Activated CD8-positive, alpha-beta memory T cell treated with anti-CD3 and anti-CD28 coated beads for 48 hours (primary cell): ENCODE measurements at places on chromosomes 2 and 18.

DNA sequence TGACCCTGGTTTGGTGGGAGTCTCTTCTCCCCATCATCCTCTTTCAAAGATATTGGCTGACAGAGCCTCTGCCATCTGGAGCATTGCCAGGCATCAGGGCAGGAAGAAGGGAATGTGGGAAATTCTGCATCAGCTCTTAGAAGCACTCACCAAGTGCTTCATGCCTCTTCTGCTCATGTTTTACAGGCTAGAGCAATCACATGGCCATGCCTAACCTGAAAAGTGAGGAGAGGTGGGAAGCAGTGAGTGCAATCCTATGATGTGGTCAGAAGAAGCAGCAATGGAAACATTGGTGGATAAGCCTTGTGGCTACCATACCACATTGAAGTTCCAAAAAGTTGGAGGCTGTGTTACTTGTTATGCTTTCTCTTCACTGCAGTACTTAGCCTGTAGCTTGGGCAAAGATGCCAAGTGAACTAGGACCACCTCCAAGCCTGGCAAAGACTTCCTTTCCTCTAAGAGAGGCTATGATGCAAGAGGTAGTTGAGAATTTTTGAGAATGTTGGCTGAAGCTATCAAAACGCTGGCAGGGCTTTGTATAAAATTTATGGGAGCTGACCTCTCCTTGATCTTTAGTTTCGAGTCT is 64.1 kb downstream of the BCL2L11 start:
- no peak for DNase-seq

DNA sequence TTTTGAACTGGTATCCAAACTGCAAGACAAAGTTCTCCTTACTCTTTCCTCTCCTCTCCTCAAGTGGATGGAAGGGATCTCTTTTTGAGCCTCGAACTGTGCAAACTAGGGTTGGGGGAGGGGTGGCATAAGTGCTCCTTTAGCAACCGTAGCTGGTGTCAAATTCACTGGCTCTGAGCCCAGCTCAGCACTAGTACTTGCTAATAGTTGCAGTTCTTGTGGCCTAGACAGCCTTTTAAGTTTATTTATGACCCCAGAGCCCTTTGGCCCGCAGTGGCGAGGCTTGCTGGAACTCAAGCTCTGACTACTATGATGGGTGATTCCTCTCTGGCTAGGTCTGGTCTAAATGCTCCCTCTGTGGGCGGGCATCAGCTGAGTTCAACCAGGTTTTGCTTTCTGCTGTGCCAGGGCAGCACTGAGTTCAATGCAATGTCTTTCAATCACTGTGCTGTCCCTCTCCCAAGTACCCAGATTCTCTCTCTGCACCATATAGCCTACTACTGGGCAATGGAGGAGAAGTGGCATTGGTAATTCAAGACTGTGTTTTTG is 528.4 kb upstream of the SYT4 start:
- no peak for DNase-seq

DNA sequence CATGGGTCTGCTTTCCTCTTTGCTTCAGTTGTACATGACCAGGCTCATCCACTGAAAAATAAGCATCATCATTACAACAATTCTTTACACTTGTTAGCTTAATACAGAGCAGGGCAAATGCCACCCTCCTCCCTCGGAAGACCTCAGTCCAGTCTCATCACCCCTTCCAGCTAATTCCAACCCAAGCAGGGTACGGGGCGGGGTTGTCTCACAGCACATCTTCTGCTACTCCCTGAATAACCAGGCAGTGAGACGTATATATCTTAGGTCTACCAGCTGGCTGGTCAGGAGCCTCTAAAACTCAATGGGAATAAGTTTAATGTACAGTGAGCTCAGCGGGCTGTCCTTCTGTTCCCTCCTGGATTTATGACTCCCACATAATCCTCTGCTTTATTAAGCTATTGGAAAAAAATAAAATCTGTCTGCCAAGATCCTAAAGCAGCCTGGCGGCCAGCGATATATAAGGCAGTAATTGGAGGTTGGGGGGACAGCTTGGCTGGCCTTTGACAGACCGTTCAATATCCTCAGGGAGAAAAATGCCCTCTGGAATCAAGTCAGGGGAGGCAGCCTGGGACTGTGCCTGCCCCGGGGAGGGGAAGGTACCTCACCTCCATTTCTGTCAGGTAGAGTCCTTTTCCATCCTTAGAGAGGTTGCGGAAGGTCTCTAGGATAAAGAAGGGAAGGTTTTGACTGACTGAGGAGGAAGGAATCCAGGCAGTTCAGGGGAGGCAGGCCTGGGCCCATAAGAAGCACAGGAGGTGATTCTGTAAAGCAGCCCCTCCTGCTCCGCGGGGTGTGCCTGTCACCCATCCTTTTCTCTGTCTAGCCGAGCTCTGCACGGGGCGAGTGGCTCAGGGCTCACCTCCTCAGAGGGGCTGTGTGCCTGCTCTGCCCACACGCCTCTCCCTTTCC is 76.3 kb downstream of the CAPN13 start:
- DNase-seq, result no peak

GRCh38 chr18:26307161-26307773 is 81.0 kb downstream of the TAF4B start:
- DNase-seq, result no peak

- no peak for DNase-seq
Measured at GRCh38 chr18:12028674-12029073, 47.4 kb downstream of the IMPA2 start.
